ENCODE measurements at places on chromosomes 6 and 20.
A peak's percentile ranks its signal among the peaks of the same experiment; 100 is the strongest.

DNA sequence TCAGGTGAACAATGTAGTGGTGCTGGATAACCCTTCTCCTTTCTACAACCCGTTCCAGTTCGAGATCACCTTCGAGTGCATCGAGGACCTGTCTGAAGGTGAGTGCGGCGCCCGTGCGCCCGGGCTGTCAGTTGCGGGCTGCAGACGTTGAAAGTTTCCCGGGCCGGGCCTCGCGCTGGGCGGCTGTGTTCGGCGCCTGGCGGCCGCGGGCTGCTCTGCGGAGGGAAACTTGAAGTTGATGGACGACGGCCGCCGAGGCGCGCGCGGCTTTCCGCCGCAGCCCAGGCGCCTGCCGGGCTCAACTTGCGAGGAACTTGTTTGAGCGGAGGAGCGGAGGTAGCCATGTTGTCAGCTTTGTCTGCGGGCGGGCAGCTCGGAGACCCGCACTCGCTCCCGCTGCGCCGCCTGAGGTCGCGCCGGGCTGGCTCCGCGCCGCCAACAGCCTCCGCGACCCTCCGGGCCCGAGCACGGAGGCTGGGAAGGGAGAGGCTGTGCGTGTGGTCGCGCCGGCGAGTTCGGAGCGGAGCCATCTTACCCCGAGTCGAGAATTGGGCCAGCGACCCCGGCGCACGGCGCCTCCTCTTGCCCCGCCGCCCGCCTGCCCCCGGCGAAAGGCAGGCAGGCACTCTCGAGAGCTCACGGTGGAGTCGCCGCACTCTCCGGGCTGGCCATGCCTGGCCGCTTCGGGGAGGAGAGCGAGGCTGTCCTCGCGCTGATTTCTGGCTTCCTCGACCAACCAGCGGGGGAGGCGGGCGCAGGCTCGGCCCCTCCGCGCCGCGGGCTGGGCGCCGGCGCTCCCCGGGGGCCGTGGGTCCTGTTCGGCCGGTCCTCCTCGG is 691 bp downstream of the ASF1A start:
- peak; percentile 88 for DNase-seq

DNA sequence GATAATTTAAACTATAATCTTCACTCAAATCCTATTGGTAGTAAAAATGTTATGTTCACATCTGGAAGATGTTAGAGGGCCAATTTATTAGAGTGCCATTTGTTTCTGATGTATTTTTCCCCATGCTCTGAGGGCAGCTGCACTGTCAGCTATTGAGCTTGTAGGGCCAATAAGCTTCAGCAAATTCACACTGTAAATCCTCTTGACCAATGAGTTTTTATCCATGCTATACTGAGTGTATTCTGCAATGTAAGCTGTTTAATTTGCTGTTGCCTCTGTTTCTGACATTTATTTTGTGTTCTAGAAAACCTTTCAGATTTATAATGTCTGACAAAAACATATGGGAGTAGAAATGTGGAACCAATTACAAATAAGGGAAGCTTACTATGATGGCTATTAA is 62.6 kb downstream of the OGFRL1 start:
- no peak for DNase-seq

- DNase-seq, result no peak
Observed at GRCh38 chr20:44552950-44553908, 29.1 kb upstream of the PKIG start.

GRCh38 chr6:89842228-89842627 is 12.5 kb downstream of the CASP8AP2 start:
- no peak for DNase-seq

GRCh38 chr20:3539311-3540107 is 68.7 kb downstream of the ATRN start:
- no peak for DNase-seq

DNA sequence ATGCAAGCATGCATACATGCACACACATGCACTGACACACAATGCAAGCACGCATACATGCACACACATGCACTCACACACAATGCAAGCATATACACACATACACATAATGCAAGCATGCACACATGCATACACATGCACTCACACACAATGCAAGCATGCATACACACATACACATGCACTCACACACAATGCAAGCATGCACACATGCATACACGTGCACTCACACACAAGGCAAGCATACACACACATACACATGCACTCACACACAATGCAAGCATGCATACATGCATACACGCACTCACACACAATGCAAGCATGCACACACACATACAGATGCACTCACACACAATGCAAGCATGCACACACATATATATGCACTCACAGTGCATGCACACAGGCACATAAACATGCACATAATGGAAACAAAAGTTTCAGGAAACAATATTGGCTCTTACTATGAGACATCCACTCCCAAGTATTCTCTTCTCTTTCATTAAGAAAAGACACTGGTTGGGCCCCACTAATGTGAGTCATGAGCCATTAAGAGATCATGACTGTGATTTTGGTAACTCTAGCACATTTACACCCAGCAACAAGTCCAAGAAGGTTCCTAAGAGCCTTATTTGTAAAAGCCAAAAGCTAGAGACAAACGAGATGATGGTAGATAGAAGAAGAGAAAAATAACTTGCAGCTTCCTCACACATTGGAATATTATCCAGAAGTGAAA is 22.2 kb downstream of the APCDD1L start:
- DNase-seq, result no peak

GRCh38 chr6:36195471-36196112 is 952 bp upstream of the BRPF3 start:
- no peak for DNase-seq

DNA sequence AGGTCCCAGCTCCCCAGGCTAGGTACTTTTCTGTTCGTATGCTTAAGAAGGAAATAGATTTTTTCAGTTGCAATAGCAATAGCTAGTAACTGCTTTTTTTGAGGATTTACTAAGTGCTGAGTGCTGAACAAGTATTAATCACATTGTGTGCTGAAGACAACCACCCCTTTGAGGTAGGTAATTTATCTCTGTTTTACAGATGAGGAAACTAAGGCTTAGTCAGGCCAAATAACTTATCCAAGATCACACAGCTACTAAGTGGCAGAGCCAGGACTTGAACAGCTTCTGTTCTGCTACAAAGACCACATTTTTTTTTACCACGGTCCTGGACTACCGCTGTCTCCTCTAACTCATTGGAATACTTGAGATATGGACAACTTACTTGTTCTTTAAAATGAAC is 39.8 kb downstream of the LRRN4 start:
- DNase-seq, result no peak

GRCh38 chr6:4108561-4109093 is 26.7 kb downstream of the ECI2 start:
- DNase-seq, result no peak

GRCh38 chr6:107323133-107323785 is 136.1 kb downstream of the PDSS2 start:
- no peak for DNase-seq

DNA sequence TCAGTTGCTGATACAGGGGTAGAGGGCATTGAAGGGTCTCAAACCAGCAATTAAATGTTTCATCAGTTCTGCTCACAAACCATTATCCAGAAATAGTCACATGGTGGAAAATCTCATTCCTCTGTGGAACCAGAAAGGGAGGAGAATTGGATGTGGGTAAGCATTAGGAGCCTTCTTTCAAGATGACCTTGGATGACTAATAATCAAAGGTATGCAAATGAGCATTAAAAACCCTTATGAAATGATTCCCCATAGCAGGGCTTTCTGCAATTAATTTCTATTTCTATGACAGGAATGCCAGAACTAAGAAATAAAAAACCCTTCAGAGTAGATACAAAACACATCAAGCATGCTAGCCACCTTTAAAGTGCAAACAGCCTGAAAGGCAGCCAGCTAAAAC is 37.4 kb upstream of the HCRTR2 start:
- DNase-seq, result no peak

- no peak for DNase-seq
Observed at GRCh38 chr6:70079241-70079640, 212.9 kb downstream of the COL19A1 start.

DNA sequence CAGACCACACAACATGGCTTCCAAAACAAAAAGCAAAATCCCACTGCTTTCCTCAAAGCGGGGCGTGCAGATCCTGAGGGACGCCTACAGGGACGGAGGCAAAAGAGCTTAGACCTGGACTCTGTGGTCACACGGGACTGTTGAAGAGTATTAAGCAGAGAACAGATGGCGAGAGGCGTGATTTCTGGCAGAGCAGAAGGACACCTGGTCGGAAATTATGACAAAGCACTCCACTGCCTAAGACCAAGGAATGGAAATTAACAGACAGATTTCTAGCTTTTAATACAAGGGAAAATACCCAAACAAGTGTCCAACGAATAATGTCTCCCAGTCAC is 15.4 kb downstream of the CST7 start:
- DNase-seq, result no peak

DNA sequence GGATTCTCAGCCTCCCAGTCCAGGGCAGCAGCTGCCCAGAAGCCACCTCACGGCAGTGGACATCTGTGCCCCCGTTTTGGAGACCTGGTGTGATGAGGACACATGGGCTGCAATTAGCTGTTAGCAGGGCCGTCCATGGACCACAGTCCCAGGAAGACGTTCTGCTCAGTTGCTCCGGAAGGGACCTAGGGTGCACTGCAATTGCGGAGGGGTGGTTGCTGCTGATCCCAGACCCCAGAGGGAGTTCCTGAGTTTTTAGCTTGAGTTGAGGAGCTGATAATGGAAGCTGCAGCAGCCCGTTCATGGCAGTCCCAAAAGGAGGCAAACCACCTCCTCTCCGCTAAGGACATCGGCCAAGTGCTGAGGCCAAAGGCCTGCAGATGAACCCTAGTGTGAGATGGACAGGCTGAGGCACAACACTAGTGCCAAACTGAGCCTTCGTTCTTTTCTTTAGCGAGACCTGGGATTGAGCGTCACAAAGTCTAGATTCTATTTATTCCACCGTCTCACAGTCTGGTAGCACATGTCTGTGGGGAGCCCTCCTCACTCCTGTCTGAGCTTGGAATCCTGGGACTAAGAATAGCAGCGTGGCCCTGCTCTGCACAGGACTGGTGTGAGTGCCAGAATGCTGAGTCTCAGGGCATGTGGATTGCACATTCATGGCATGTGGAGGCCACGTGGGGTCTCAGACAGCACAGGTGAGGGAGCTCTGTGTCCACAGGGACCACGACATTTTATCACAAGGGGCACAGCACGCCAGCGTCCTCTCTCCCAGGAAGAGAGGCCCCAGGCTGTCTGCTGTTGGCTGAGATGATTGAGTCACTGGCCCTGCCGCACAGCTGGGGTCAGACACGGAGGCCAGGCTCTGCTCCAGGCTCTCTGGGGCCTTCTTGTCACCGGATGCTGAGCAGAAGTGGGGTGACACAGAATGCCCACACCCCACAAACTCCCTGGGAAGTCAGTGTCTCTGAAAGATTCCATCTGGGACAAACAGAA is 113.4 kb downstream of the PSMB1 start:
- no peak for DNase-seq

GRCh38 chr6:16555550-16555949 is 205.7 kb downstream of the ATXN1 start:
- no peak for DNase-seq

DNA sequence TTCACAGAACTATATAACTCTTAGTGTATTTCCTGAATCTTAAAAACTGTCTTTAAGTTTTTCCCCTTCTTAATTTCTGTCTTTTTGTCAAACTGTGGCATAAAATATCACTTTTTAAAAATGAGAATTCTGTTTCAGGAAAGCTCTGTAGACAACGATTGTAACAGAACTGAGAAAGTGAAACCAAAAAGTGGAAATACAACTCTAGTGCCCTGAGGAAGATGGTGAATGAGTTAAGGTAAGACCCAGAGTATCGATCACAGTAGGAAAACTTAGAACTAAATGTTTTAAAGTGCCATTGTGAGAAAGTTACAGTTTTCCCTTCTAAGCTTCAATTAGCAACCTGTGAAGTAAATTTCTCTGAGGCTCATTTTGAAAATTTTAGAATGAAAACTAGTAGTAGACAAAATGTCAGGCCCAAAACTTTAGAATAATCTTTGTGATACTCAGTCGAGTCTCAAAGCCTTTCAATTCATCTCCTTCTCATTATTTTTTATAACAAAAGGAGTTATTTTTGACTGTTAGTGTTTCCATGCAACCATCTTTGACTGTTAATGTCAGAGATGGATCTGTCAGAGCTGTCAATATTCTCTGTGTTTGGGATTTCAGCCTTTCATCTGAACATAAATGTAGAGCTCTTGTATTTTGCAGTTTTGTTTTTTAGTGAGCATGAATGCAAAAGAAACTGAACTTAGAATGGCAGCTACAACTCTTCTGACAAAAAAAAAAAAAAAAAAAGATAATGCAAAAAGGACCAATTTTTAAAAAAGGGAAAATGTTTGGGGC is 19.0 kb upstream of the TRDN start:
- DNase-seq, result no peak

GRCh38 chr20:24654425-24654824 is 185.0 kb downstream of the SYNDIG1 start:
- DNase-seq, result no peak

GRCh38 chr6:140051521-140052512 is 677.4 kb upstream of the CITED2 start:
- DNase-seq, result no peak

- no peak for DNase-seq
Observed at GRCh38 chr20:47843886-47844567, 58.7 kb upstream of the SULF2 start.

DNA sequence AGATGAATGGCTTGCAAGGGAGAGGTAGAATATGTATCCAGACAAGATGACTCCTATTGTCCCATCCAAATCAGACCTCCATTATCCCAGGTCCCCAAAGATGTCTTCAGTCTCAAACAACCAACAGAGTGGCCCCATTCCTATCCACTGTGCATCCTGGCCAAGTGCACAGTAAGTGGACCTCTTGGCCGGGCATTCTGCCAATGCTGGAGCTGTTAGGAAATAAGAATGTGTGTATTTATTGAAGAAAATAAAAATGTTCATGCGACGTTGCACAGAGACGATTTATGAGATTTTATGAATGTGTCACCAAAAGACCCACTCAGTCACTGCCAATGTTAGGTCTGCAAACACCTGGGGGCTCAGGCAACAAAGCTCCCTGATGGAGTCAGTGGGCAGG is 196.0 kb downstream of the MAFB start:
- DNase-seq, result no peak

DNA sequence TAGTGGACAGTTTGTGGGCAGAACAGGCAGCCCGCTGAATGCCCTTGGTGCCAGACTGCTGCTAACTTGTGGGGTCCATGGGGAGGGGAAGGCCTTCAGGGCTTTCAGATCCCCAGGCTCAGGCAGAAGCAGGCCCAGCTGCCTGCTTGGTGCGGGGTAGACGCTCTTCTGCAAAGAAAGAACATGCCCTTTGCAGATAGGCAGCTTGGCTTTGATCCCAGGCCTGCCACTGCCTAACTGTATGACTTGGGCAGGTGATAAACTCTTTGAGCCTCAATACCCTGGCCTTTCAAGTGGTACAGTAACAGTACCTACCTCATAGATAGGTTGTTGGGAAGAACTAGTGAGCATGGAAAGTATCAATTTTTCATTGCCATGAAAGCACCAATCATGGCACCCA is 28.4 kb downstream of the CHMP4B start:
- DNase-seq, result no peak

- DNase-seq, result no peak
Observed at GRCh38 chr6:116556814-116557415, 3.4 kb downstream of the CALHM4 start.

All from hypothalamus (tissue), 51 donors.